ENCODE measurements at places on chromosomes 6 and 20.
A peak's percentile ranks its signal among the peaks of the same experiment; 100 is the strongest.

DNA sequence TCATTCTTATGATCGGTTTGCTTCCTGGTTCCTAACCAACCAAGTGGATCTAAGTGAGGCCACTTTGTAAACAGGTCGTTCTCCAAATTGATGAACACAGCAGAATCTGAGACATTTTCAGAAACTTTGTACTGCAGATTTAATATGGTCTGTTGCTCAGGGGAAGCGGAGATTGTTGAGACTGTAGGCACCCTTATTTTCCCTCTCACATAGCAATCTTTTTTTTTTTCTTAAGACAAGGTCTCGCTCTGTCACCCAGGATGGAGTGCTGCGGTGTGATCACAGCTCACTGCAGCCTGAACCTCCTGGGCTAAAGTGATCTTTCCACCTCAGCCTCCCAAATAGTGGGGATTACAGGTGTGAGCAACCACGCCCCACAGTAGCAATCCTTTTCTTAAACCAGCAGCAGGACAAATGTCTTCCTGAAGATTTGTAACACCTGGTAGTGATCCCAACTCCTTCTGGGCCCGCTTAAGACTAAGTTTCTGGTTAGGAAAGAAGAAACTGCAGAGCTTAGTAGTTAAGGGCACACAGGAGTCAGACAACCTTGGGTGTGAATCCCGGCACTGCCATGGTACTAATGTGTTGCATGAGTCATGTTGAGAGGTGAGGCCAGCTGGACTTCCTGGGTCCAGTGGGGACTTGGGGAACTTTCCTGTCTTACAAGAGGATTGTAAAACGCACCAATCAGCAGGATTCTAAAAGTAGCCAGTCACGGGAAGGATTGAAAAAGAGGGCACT is 48.4 kb upstream of the EZR start:
- no peak for DNase-seq

DNA sequence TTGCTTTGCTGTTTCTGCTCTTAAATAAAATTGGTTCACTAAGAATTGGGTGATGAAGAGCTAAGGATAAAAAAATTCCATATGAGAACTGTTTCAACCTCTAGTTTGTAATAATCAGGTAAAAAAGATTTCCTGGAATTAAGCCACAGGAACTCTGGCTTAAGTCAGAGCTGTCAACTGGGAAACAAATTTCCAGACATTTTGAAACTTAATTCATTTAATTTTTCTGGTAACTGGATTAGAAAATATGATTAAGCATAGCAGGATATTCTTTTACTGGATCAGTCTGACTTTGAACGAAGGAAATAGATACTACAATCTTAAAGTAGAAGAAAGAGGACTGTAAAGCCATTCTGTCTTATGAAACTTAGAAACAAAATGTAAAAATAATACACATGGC is 1.3 kb upstream of the VIP start:
- DNase-seq, result no peak

DNA sequence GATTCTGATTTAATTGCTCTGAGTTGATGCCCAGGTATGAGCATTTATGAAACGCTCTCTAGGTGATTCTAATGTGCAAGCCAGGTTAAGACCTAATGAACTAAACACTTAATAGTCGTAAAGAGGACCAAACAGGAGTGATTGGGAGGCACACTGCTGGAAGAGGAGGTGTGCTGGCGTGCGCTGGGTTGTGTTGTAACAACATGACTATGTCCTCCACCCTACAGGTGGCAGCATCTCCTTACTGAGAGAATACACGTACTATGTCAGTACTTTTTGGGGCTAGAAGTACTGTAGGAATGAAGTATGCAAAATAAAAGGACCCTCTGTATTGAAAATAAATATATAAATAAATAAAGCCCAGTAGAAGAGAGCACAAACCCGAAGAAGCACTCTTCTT is 11.9 kb downstream of the C6orf89 start:
- no peak for DNase-seq

- DNase-seq, result peak; percentile 32
Observed at GRCh38 chr6:11317885-11318771, 85.7 kb upstream of the NEDD9 start.

- DNase-seq, result no peak
Observed at GRCh38 chr6:1894954-1895353, 285.2 kb downstream of the FOXC1 start.

GRCh38 chr6:35298625-35299140 is 1.1 kb downstream of the DEF6 start:
- no peak for DNase-seq
